Mesenteric fat pad (tissue), 1 donor: ENCODE measurements at places on chromosomes 4 and X. TPM values are rescaled to one million over a fixed set of nuclear protein-coding genes. Genes with fewer than 3 reads are reported as not detected.

EMD gene
- 57.4 TPM for total RNA-seq

STBD1 gene
- 34.7 TPM for total RNA-seq

BEX5 gene
- total RNA-seq, result 1.2 TPM

- DNase-seq, result no peak
Measured at GRCh38 chr4:177283167-177283566, 26.5 kb upstream of the NEIL3 start.

DNA sequence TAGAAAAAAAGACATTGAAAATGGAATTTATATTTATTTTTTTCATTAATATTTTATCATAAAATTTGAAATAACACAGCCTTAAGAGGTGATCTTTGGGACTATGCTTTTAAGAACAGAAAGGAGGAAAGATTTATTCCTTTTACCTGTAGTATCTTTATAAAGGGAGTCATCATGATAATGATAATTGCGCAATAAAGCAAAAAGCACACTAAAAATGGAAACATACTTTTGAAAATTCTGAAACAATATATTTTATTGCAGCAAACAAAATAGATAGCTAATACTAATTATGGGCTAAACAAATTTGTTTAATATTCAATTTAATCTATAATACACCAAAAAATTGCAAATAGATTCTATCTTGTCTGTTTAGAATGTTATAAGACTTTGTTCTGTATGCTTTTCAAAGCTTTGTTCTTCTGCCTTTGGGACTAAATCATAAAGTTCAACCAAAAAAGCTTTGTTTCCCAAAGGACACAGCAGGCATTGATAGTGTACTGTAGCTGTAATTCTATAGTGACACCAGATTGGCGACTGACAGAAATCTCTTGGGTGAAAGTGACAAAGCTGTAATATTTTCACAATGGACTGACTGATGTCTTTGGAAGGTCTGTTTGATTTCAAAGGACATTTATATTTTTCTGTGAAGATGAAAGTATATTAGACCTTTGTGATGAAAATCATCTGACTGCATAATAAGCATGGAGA is 2156.6 kb upstream of the TENM3 start:
- no peak for DNase-seq

- DNase-seq, result no peak
Measured at GRCh38 chrX:41452565-41453356, 5.6 kb downstream of the NYX start.
